Stimulated activated effector memory CD8-positive, alpha-beta T cell treated with anti-CD3 and anti-CD28 coated beads, Interleukin-12 subunit alpha, Interleukin-12 subunit beta, amount 100 ng/mL, for 72 hours (primary cell): ENCODE measurements at places on chromosomes 4 and X.

DNA sequence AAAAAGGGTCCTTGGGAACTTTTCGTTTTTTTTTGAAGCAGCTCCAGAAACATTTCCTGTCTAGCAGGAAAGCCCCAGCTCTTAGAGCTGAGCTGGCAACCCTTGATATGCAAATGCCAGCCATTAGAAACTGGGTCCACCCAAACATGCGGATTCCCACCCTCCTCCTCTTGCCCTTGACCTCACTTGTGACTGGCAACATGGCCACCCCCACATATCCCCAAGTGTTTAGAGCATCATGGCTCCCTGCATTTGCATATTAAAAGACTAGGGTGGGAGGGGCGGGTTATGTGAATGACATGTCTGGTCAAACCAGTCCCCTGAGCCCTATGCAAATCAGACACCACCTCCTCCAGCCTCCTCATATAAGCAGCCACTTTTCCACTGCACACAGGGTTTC lies 671.1 kb downstream of the FAT4 start:
- no peak for DNase-seq

DNA sequence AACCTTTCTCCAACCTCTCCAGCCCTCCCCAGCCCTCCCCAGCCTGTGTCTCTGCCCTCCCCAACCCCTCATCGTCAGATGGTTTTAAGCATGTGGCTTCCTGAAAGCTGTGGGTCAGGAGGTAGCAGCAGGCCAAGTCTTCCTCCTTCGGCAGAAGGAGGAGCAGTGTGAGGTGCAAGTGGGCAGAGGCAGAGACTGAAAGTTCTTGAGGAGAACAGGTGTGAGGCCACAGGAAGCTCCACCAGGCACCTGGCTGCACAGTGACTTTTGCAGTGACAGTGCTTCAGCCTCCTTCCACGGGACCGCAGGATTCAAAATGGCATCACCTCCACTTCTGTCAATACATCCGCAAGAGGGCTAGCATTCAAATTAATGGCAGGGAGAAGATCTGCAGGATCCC lies 203.9 kb upstream of the LEF1 start:
- no peak for DNase-seq

DNA sequence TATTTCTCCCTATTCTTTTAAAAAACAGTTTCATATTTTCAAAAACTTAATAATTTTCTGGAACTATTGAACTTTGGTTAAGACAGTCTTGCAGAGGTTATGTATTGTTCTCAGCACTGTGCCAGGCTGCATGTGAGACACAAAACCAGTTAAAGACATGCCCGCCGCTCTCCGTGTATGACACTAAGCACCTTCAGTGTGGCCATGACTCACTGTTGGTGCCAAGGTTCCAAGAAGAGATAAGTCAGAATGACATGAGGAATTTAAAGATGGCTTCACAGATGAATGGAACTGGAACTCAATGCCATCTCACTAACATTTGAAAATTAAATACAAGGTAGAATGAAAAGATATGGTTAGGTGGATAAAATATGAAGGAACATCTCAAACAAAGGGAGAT lies 525.5 kb upstream of the ZFP42 start:
- DNase-seq = no peak

GRCh38 chr4:144655491-144655890 lies 9.5 kb downstream of the HHIP start:
- no peak for DNase-seq

GRCh38 chrX:51860679-51861078 lies 32.7 kb upstream of the MAGED1 start:
- DNase-seq = no peak

GRCh38 chr4:72817012-72817411 lies 248.0 kb upstream of the ADAMTS3 start:
- no peak for DNase-seq

- DNase-seq = no peak
Observed at GRCh38 chrX:37854148-37854547, 6.8 kb upstream of the DYNLT3 start.

DNA sequence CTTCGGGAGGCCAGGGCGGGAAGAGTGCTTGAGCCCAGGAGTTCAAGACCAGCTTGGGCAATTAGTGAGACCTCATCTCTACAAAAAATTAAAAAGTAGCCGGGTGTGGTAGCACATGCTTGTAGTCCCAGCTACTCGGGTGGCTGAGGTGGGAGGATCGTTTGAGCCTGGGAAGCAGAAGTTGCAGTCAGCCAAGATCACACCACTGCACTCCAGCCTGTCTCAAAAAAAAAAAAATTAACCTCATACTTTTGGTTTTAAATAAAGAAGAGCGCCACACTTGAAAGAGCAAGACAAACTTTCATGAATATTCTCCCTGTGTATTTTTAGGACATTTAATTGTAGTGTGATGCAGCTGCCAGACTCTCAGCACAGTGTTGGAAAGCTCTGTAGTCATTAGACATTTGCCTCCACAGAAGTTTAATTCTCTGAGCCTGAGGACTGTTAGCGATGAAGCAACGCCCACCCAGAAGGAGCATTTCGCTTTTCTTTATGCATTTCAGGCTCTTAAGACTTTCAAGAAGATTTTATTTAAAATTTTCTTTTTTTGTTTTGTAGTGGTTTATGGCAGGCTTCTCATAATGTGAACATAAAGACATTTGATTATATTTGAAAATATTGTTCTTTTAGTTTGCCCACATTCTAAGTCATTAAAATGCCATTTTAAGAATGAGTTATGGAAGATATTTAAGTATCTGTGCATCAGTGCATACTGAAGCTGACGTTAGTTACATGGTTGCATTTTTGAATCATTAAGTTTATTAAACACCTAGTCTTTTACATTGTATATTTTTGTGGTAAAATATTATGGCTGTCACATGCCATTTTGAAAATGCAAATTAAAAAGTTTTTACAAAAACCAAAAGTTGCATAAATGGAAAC lies 45.8 kb downstream of the DCLK2 start:
- no peak for DNase-seq

- no peak for DNase-seq
Observed at GRCh38 chr4:46450556-46450955, 60.6 kb upstream of the GABRA2 start.

- no peak for DNase-seq
Observed at GRCh38 chrX:144946666-144947065, 300.6 kb upstream of the SPANXN1 start.

GRCh38 chr4:173165706-173166105 lies 2.9 kb upstream of the GALNT7 start:
- DNase-seq = no peak

- no peak for DNase-seq
Observed at GRCh38 chr4:183437452-183437851, 7.0 kb upstream of the CDKN2AIP start.

DNA sequence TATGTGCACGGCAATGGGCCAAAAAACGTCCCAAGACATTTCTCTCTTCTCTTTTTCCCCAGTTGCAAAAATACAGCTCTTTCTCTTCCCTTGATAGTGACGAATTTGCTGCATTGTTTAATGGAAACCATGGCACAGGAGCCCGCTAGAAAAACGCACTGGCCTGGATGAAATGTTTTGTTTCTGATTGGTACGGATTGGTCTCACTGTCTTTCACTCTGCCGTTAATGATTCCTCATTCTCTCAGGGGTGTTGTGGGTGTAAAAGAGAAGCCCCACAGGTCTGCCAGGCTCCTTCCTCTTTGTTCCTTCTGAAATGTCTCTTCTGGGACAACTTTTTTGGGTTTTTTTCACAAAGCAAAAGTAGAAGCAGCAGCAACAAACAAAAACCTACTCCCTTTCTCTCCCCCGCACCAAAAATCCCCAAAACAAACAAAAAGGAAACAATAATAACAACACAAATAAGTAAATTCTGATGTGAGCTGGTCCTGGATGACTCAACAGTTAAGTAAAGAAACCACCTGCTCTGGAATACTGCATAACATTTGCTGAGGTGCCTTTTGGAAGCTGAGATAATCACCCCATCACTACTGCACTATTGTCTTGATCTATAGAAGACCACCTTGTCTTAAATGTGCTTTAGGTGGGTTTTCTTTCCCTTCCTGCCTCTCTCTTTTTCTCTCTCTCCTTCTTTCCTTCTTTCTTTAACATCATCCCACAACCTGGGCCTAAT lies 89.8 kb downstream of the PLAC1 start:
- DNase-seq = no peak

DNA sequence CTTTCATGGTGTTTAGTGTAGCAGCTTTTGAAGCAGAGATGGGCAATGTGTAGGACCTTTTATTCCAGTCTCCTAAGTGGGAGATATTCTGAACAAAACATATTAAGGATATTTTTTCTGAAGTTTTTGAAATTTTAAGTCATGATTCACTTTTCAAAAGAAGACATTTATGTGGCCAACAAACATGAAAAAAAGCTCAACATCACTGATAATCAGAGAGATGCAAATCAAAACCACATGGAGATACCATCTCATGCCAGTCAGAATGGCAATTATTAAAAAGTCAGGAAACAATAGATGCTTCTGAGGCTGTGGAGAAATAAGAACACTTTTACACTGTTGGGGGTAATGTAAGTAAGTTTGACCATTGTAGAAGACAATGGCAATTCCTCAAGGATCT lies 76.0 kb downstream of the FAT4 start:
- DNase-seq = no peak

- no peak for DNase-seq
Observed at GRCh38 chr4:5165420-5166369, 114.4 kb downstream of the STK32B start.

GRCh38 chr4:155434366-155434765 lies 57.6 kb upstream of the MAP9 start:
- DNase-seq = no peak

DNA sequence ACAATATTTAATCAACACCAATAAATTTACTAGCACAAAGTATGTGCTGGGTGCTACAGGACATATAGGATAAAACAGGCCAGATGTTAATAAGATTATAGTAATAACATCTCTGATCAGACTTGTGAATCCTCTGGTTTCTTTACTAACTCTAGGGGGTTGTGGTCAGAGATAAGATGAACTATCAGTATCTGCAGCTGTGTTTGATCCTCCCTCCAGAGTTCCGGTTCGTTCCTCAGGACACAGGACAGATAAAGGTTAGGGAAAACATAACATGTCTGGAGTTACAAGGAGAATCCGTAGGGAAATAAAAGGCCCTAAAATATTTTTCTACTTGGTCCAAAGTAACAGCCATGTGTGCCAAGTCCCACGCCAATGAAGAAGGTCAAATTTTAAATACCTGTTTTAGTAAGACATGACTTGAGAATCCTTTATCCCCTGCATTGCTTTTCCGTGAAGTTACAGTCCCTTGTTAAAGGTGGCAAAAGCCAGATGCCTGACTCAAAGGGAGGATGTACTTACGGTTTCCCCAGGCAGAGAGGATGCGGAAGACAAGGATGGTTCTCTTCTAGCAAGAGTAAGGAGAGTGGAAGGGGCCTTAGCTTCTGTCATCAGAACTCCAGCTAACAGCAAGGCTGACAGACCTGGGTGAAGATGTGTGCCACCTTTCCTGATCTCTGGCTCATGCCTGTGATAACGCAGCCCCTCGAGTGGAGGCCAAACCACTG lies 44.4 kb downstream of the KIAA0232 start:
- DNase-seq = no peak

- DNase-seq = no peak
Observed at GRCh38 chr4:6408263-6408662, 64.2 kb downstream of the PPP2R2C start.

DNA sequence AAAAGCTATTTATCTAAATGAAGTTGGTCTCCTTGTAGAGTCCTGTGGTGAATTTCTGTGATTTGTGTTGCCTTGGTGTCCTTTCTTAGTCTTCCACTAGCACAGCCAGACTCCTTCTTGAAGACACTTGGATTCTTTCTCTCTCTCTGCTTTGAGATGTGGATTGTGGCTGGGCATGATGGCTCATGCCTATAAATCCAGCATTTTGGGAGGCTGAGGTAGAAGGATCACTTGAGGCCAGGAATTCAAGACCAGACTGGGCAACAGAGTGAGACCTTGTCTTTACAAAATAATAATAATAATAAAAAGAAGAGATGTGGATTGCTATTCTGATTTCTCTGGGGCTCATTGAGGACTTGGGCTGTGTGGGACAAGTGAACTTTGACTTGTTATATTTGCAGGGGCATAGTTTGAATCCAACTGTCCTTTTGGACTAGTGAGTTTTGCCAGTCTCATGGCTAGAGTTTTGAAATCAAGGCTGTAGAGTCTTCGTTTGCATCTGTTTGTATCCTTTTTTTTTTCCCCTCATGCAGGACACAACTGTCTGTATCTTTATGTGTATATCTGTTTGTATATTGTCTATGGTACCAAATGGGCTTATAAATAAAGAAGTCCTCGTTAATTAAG lies 11.1 kb upstream of the SMIM14 start:
- DNase-seq = no peak

GRCh38 chrX:85375333-85375738 lies 4.1 kb downstream of the POF1B start:
- DNase-seq = no peak

DNA sequence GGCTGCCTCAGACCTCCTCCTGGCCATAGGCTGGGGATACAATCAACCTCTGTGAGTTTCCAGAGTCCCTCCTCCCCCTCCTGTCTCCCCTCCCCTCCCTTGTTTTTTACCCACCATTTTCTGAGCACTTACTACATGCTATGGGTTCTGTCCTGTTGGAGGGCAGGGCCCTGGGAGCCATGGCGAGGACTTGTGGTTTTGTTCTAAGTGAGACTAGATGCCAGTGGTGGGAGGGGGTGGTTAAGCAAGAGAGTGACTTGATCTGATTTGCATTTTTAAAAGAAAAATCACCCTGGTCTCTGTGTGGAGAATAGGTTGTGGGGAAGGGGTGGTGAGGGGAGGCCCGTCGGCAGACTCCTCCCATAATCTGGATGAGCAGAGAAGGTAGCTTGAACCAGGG lies 39.5 kb downstream of the EFNB1 start:
- DNase-seq = no peak

DNA sequence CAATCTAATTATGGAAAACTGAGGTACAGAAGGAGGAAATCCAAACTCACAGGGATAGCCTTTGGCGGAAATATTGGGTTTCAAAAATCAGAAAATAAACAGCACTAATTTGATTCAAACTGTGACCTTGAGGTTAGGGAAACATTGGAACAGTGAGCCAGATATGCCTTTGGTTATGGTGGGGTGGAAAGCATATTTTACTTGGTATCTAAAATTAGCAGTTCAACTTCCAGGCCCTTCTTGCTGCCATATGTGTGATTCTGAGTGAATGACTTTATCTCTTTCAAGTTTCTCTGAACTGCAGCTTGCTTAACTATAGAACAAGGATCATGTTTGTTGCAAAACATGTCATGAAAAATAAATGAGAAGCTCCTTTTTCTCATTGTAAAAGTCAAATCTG lies 240.9 kb upstream of the VEGFC start:
- no peak for DNase-seq
